ENCODE measurements at places on chromosomes 12 and 14.

DNA sequence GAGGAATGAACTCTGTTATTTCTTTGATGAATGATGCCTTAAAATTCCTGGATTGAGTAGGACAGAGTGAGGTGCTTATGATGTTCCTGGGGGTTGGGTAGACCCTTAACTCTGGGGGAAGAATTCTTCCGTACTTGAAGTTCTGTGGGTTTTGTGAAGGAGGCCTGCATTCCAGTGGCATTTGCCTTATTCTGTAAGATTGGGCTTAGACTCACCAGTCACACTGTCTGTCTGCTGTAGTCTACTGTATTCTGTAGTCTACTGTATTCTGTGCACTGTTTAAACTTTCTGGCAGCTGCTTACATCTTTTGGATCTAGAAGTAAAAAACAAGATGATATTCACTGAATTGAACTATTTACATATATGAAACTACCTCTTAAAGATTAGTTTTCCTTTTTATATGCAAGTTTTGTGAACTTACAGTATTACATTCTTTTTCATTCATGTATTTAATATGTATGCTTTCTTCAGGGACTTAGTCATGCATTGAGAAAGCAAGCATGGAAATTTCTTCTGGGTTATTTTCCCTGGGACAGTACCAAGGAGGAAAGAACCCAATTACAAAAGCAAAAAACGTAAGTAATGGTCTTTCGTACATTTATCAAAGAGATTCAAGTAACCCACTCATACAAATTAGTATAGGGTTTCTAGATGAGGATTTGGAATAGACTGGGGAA, 42.3 kb upstream of the TPH2 start:
- DNase-seq, result no peak

DNA sequence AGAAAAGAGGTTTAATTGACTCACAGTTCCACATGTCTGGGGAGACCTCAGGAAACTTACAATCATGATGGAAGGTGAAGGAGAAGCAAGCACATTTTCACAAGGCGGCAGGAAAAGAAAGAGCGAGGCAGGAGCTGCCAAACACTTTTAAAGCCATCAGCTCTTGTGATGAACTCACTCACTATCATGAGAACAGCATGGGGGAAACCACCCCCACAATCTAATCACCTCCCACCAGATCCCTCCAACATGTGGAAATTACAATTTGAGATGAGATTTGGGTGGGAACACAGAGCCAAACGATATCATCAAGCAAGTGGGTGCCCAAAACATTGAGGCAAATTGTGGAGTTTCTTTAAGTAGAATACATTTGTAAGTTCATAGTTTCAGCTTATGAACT, 957.7 kb downstream of the DIO2 start:
- no peak for DNase-seq

DNA sequence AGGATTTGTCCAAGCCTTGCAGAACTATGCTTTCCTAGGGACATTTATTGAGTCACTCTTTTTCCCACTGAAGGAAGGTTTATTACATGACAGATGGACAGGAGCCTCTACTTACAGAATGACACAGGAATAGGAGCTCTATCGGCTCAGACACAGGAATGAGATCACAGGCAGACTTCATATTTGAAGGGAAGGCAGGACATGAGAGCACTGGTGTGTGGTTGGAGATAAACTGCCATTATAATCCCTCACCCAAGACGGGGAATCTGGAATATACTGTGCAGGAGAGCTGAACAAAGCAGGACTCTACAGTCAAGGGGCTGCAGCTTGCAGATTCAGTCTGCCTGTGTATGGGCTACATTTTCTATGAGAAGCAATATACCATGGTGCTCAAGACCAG, 26.8 kb upstream of the IL22 start:
- DNase-seq, result no peak

DNA sequence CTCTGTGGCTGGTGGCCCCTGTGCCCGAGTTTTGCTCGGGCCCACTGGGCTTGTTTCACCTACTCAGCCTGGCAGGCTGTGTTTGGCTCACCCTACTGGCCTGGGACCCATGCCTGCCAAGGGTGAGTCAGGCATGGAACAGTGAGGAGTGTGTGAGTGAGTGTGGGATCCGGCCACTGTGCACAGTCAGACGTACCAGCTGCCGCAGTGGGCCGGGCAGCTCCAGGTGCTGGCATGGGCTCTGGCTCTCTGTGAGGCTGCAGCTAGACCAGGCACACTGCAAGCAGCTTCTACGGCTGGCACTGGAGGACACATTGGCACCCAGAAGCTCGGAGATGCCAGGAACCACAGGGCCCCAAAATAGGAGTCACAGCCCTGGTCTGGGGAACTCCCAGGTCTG, 40.6 kb downstream of the HSD17B6 start:
- DNase-seq, result no peak

- no peak for DNase-seq
These were observed 156.6 kb downstream of the METTL25 start for GRCh38 chr12:82514880-82515279.

GRCh38 chr12:70154960-70155589, 88.2 kb upstream of the CNOT2 start:
- DNase-seq, result no peak

- DNase-seq, result no peak
These were observed 7.5 kb upstream of the KLRK1 start for GRCh38 chr12:10397296-10397695.

DNA sequence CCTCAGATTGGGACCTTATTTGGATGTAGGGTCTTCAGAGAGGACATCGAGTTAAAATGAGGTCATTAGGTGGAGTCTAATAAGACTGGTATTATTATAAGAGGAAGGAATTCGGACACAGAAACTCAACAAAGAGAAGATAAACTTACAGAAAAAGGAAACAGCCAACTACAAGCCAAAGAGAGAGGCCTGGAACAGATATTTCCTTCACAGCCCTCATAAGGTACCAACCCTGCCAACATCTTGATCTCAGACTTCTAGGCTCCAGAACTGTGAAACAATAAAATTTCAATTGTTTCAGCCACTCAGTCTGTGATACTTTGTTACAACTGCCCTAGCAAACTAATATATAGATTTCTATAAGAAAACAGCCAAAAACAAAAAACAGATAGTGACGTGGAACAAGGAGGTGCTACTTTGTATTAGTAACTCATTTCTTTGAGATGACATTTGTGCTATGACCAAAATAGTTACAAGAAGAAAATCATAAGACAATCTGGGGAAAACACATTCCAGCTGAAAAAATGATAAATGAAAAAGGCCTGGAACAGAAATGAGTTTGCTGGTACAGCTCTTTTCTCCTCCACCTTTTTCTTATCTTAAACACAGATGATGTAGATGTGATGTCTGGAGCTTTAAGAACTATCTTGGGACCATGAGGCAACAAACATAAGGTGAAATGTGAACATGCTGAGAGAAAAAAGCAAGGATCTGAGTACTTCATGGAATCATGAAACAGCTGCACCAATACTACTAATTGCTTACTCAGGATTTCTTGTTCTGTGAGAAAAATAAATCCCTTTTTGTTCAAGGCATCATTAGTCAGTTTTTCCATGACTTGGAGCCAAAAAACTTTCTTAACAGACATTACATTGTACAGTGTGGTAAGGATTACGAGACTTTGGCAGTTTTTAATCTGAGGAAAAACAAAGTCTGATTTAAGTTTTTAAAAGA, 243.2 kb downstream of the ANO6 start:
- DNase-seq, result no peak

DNA sequence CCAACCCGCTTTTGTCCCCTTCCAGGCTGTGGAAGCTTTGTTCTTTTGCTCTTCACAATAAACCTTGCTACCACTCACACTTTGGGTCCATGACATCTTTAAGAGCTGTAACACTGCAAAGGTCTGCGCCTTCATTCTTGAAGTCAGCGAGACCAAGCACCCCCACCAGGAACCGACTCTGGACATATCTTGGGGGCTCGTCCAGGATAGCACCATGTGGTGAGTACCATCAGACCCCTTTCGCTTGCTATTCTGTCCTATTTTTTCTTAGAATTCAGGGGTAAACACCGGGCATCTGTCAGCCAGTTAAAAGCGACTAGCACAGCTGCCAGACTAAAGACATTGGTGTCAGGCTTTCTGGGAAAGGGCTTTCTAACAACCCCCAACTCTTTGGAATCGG, 137.6 kb upstream of the PPFIA2 start:
- no peak for DNase-seq
